ENCODE measurements at places on chromosomes 16 and 17. TPM values are rescaled to one million over a fixed set of nuclear protein-coding genes. Genes with fewer than 3 reads are reported as not detected.
A peak's percentile ranks its signal among the peaks of the same experiment; 100 is the strongest.

GRCh38 chr16:66115373-66115772 lies 251.1 kb upstream of the CDH5 start:
- no peak for DNase-seq

DNA sequence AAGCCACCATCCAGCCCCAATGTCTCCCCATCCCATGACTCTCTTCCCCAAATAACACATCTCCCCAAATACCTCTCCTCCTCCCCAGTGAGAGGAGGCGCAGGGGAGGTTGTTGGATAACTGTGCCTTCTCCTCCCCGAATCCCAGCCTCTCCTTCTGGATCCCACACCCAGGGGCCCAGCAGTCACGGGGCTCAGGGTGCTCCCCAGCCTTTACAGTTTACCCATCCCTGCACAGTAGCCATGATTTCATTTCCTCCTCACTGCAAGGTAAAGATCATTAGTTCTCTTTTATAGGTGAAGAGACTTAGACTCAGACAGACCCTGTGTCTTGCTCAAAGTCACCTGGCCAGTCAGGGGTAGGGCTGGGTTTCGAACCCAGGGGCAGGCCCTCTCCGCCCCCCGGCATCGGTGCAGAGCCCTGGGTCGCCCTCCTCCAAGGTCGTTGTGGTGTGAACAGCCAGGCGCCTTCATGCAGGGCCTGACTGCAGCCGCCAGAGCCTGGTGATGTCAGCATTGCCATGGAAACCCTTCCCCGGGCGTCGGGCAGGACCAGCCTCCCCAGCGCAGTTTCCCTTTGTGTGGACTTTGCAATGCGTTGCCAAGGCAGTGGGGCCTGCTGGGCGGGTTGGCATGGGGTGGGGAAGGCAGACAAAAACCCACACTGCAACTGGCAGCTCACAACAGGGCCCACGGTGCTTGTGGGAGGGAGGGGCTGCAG lies 53.3 kb upstream of the TOB1 start:
- DNase-seq: peak; percentile 72

DNA sequence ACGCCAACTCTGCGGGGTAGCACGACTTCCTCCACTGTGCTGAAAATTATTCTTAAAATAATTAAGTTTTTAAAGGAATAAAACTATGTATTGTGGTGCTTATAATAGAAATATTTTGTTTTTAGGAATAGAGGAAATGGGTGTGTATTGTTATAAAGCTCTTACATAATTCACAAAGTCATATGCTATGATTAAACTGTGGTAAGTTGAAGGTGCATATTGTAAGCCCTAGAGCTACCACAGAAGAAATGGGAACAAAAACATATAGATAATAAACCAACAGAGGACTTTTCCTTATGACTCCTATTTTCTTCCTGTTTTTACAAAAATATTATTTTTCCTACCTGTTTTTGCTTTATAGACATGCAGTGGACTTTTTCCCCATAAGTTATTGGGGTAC lies 4.3 kb upstream of the SLFN11 start:
- DNase-seq: no peak

GRCh38 chr17:57262557-57262956 lies 6.2 kb downstream of the MSI2 start:
- DNase-seq: no peak

GRCh38 chr17:66711881-66712321 lies 123.0 kb upstream of the CACNG5 start:
- DNase-seq: no peak

GRCh38 chr16:71726476-71727315 lies 2.2 kb upstream of the PHLPP2 start:
- no peak for DNase-seq

- no peak for DNase-seq
Observed at GRCh38 chr17:83138820-83139219, 59.4 kb downstream of the METRNL start.

GRCh38 chr16:14963281-14964173 lies 11.3 kb upstream of the PDXDC1 start:
- DNase-seq: no peak

The SEPTIN12 gene
- 0.19 TPM for polyA plus RNA-seq

The PABPN1L gene
- not detected for polyA plus RNA-seq

The CLEC18A gene
- polyA plus RNA-seq: 59.7 TPM

The KRTAP1-1 gene
- not detected for polyA plus RNA-seq
